ENCODE measurements at places on chromosomes 5 and 9. TPM values are rescaled to one million over a fixed set of nuclear protein-coding genes. Genes with fewer than 3 reads are reported as not detected.

The CTXN3 gene
- total RNA-seq, result not detected

The SLC45A2 gene
- not detected for total RNA-seq

The JMY gene
- 12.4 TPM for total RNA-seq

The FAM221B gene
- not detected for total RNA-seq

The TNFSF15 gene
- 0.09 TPM for total RNA-seq

The GARIN3 gene
- total RNA-seq, result not detected

The MUSK gene
- not detected for total RNA-seq

The IFNA21 gene
- not detected for total RNA-seq

The IL4 gene
- not detected for total RNA-seq

The ZNF484 gene
- total RNA-seq, result 12.8 TPM

GRCh38 chr5:98902733-98903132, 26.1 kb downstream of the CHD1 start:
- H3K27ac ChIP-seq, result no peak overlapping the region
- peaks cover 50% of the 10 kb centered on the region for H3K36me3 ChIP-seq
- no peaks in the 10 kb centered on the region for H3K27me3 ChIP-seq
- no peak overlapping the region for H3K4me3 ChIP-seq
- H3K4me1 ChIP-seq, result no peaks in the 10 kb centered on the region
- DNase-seq, result no peak

DNA sequence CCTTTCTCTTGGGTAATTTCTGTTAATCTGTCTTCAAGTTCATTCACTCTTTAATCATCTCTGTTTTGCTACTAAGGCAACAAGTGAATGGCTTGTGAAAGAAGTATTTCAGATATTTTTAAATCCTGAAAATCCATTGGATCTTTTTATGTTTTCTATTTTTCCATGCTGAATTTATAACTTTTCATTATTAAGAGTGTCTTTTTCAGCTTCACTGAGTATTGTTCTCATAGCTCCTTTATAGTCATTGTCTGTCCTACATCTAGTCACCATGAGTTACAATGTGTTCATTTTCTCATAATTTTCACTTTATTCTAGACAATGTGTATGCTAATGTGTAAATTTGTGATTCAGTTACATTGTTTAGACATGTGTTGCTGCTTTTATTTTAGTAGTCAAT, 556.4 kb downstream of the TUSC1 start:
- DNase-seq, result no peak
- H3K27ac ChIP-seq, result no peak overlapping the region
- no peaks in the 10 kb centered on the region for H3K36me3 ChIP-seq
- no peaks in the 10 kb centered on the region for H3K4me1 ChIP-seq

DNA sequence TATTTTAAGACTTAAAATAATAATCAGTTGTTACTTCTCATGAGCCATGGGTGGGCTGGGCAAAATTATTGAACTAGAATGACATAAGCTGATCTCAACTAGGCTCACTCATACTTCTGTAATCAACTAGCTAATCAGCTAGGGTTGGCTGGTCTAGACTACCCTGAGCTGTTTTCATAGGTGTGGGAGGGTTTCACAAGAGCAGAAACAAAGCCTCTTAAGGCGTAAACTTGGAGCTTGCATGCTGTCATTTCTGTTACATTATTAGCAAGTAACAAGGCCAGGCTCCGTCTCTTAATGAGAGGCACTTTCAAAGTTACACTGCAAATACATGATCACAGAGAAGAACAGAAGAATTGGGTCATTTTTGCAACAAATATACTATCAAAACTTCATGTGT, 57.2 kb upstream of the GHR start:
- H3K4me3 ChIP-seq, result no peak overlapping the region
- peaks cover 15% of the 10 kb centered on the region for H3K4me1 ChIP-seq
- H3K27ac ChIP-seq, result no peak overlapping the region
- DNase-seq, result no peak
- H3K27me3 ChIP-seq, result no peaks in the 10 kb centered on the region
- H3K36me3 ChIP-seq, result no peaks in the 10 kb centered on the region

DNA sequence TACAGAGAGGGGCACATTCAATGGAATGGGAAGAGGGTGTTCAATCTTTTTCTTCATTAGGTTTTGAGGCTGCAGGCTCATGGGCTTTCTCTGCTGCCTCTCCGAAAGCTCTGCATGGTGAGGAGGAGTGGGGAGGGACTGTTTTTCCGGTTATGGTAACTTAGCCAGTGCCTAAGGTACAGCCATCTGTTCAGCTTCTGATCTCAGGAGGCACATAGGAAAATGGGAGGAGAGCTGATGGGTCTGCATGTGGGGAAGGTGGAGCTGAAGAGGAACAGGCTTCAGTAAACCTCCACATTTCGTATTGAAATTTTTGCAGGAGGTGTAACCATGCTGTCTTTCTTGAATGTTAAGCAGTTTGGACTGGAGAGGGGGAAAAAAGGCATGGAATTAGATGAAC, 1020.4 kb upstream of the WWC1 start:
- H3K4me1 ChIP-seq, result peaks cover 22% of the 10 kb centered on the region
- no peaks in the 10 kb centered on the region for H3K27me3 ChIP-seq

DNA sequence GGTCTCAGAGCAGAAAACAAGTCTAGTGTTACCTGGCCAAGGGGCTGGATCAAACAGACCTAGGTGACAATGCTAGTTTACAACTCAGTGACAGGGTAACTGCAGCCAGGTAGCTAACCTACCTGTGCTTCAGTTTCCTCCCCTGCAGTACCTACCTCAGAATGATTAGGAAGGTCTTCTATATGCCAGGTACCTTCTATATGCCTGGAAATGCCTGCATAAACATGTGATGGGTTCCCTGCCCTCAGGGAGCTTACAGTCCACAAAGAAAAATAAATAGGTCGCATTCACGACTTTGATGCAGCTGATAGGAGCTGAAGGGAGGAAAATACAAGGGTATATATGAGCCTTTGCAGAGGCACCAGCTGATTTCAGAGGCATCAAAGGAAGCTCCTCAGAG, 16.1 kb downstream of the LHFPL2 start:
- H3K4me1 ChIP-seq, result peaks cover 40% of the 10 kb centered on the region
- no peak for DNase-seq
- H3K27ac ChIP-seq, result no peak overlapping the region
- H3K4me3 ChIP-seq, result no peak overlapping the region

DNA sequence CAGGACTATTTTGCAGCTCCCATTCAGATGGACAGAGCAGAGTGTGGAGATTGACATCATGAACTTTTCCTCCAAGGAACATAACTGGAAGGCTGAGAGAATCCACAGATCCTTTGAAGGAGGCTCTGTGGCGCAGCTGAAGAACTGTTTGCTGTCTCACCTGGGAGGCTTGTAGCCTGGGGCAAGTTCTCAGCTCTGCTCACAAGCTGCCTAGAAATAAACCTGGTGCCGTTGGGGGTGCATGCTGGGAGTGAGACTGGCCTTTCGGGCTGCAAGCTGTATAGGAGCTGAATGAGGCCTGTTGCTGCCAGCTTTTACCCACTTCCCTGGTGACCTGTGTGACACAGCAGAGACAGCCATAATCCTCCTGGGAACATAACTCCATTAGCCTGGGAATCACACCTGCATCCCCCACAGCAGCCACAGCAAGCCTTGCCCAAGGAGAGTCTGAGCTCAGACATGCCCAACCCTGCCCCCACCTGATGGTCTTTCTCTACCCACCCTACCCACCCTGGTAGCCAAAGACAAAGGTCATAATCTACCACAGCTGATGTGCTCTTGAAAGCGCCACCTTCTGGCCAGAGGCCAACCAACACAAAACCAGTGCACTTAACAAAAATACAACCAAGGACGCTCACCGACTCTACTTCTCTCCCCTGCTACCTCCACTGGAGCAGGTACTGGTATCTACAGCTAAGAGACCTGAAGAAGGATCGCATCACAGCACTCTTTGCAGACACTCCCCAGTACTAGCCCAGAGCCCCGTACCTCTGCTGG, 205.1 kb upstream of the MRPS30 start:
- no peaks in the 10 kb centered on the region for H3K27me3 ChIP-seq
- peak; percentile 60 for DNase-seq
- no peak overlapping the region for H3K4me3 ChIP-seq
- H3K27ac ChIP-seq, result no peak overlapping the region
- no peaks in the 10 kb centered on the region for H3K36me3 ChIP-seq
- H3K4me1 ChIP-seq, result peaks cover 3% of the 10 kb centered on the region

DNA sequence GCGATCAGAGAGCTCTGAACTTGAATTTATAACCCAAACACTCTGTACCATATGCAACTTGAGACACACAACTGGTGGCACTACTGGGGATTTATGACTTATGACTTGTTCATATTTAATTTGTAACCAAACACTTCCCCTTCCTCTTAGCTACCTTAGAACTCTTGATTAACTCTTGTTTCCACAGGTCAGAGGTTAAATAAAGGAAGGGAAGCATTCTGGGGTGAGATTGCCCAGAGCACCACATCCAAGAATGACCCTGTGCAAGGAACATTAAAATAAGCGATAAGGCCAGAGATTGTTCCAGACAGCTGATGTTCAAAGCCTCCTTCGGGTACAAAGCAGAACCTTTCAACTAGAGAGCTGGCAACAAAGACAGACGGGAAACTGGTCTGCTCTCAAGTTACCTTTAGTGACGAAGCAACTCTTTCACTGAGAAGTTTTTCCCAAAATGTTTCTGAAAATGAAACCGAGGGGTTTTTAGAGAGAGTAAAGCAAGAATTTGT, 242.6 kb downstream of the DENND1A start:
- peaks cover 7% of the 10 kb centered on the region for H3K36me3 ChIP-seq
- H3K27me3 ChIP-seq, result no peaks in the 10 kb centered on the region
- no peak for DNase-seq
- H3K4me3 ChIP-seq, result no peak overlapping the region
- peak overlapping the region; percentile 66 for H3K27ac ChIP-seq

- no peak overlapping the region for H3K27ac ChIP-seq
- H3K4me3 ChIP-seq, result no peak overlapping the region
- H3K27me3 ChIP-seq, result peaks cover 2% of the 10 kb centered on the region
- H3K36me3 ChIP-seq, result no peaks in the 10 kb centered on the region
- peaks cover 12% of the 10 kb centered on the region for H3K4me1 ChIP-seq
These were observed 5.1 kb upstream of the HEXB start for GRCh38 chr5:74679966-74680365.

GRCh38 chr5:140252470-140253126, 50.3 kb downstream of the PFDN1 start:
- no peak overlapping the region for H3K4me3 ChIP-seq
- peaks cover 9% of the 10 kb centered on the region for H3K36me3 ChIP-seq
- H3K27ac ChIP-seq, result peak overlapping the region; percentile 15
- no peaks in the 10 kb centered on the region for H3K27me3 ChIP-seq
- no peak for DNase-seq

- no peak overlapping the region for H3K27ac ChIP-seq
- 0 out of 2 replicates have a peak, but pooled peaks cover 5% of the 10 kb centered on the region for H3K4me1 ChIP-seq
- no peaks in the 10 kb centered on the region for H3K36me3 ChIP-seq
- no peaks in the 10 kb centered on the region for H3K27me3 ChIP-seq
- DNase-seq, result no peak
These were observed 515.7 kb downstream of the PSAT1 start for GRCh38 chr9:78812665-78813064.

- H3K36me3 ChIP-seq, result peaks cover 52% of the 10 kb centered on the region
- H3K27me3 ChIP-seq, result no peaks in the 10 kb centered on the region
- H3K4me1 ChIP-seq, result peaks cover under 1% of the 10 kb centered on the region
- H3K27ac ChIP-seq, result no peak overlapping the region
- no peak overlapping the region for H3K4me3 ChIP-seq
- DNase-seq, result no peak
These were observed 1068.0 kb downstream of the NR2F1-AS1 start for GRCh38 chr5:92513067-92513466.

DNA sequence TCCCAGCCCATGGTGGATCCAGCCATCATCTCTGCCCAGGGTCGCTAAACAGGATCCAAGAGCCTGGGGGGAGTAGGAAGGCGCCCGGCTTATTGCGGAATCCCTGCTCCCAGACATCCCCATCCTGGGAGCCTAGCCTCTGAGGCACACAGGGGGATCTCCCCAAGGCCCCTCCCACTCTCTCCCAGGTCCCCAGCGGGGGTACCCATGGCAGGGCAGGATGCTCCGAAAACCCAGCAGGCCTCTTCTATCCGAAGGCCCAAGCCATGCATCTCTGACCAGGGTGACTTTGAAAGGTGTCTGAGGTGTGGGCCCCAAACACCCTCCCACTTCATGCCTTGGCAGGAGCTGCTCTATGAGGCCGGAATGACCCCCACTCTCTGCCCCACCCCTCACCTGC, 81.7 kb upstream of the RUFY1 start:
- DNase-seq, result no peak
- no peak overlapping the region for H3K27ac ChIP-seq
- H3K36me3 ChIP-seq, result no peaks in the 10 kb centered on the region
- H3K4me3 ChIP-seq, result no peak overlapping the region

DNA sequence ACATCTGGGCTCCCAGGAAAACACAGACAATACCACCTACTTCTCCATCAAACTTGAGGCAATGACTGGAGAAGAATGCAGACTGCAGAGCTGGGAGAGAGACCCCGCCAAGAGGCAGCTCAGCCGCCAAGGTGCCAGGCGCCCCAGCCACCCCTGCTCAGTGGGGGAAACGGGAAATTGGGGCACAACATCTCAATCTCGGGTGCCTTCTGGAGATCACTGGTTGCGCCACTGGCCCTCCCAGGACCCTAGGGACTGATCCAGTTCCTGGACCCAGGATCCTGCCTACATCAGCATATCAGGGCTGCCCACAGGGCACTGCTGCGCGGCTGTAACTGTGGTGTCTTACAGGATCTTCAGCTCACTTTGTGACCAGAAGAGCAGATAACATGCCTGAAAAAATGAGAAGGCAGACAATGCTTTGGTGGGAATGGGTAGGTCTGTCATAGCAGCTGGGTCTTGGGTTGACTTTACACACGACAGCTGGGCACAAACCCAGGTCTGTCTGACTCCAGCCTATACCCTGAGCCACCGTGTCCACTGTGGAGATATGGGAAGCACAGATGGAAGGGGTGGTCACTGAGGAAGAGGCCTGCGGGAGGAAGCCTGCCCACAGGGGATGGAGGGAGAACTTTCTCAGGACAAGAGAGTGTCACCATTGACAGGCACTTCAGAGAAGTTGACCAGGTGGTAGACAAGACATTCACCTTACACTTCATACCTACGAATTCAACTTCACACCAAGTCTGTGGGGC, 135.2 kb upstream of the RAPGEF1 start:
- no peak for DNase-seq
- H3K36me3 ChIP-seq, result no peaks in the 10 kb centered on the region
- no peak overlapping the region for H3K27ac ChIP-seq
- no peaks in the 10 kb centered on the region for H3K27me3 ChIP-seq
- H3K4me1 ChIP-seq, result peaks cover 15% of the 10 kb centered on the region

- H3K36me3 ChIP-seq, result no peaks in the 10 kb centered on the region
- H3K27me3 ChIP-seq, result no peaks in the 10 kb centered on the region
- no peak overlapping the region for H3K4me3 ChIP-seq
- no peak overlapping the region for H3K27ac ChIP-seq
These were observed 165.0 kb upstream of the MPDZ start for GRCh38 chr9:13444245-13445102.
